T-helper 22 cell (primary cell): ENCODE measurements at places on chromosomes 7 and 10.

- no peak for DNase-seq
Measured at GRCh38 chr10:78260141-78260540, 226.5 kb downstream of the RPS24 start.

DNA sequence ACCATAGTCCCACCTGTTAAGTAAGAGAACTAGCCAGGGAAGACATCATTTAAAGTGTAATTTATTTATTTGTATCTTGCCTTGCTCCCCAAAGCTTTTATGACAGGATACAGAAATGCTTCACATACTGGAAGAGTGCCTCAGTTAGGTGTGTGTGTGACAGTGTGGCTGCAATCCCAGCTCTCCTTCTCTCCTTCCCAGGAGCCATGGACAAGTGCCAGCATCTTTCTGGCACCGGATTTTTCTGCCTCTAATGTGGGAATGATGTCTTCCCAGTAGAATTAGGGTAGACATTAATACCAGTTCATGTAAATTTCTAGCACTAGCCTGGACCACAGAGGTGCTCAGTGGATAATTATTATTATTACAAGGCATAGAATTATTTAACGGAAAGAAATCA, 30.3 kb upstream of the ATXN7L1 start:
- DNase-seq = no peak

GRCh38 chr7:52877240-52877639, 158.2 kb upstream of the POM121L12 start:
- DNase-seq = no peak

- DNase-seq = no peak
Measured at GRCh38 chr10:29522061-29522855, 112.5 kb downstream of the SVIL start.

DNA sequence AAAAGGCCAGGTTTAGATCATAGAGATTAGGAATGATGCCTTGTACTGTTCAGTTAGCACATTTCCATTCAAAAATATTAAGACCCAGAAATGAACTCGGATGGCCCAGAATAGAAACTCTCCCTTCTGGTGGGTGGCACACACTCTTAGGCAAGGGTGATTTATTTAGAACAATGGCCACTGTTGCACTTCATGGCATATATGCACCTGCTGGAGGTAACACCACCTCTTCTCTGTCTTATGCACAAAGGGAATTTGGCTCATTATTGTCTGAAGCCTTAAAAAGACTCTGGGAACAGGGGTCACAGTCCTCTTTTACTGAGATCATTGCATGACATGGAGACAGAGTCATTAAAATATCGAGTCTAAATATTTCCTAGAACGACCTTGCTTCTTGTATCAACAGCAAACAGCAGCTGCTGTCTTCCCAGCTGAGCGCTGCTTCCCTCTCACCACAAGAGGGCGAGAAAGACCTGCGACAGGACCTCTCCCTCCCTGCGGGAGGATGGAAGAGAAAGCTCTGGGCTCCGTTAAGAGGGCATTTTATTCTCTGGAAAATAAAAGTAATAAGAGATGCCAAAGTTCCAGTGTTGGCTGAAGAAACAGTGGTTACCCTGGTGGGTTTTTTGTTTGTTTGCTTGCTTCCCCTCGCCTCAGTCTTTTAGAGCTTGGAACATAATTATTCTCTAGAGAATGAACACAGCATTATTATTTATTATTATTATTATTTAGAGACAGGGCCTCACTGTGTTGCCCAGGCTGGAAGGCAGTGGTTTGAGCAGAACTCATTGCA, 13.5 kb upstream of the BAMBI start:
- peak; percentile 21 for DNase-seq

DNA sequence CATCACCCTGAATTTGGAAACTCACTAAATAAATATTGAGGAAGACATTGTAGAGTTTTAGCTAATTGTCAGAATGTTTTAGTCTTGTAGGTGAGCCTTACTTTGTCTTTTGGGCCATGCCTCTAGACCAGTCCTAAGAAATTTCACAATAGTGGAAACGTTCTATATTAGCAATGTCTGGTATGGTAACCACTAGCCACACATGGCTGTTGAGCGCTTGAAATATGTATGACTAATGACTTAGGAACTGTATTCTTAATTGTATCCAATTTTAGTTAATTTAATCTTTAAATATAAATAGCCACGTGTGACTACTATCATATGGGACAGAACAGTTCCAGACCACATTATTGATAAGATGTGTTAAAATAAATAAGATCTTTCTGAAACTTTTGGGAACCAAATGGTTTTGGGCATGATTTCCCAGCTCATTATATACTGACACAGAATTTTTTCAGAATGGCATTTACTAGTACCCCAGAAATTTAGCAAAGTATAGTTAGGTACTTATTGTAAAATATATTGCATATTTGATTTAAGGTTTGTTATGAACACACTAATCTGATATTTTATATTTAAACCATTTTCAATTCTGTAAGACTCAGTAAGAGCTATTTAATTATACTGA, 95.0 kb downstream of the VPS50 start:
- no peak for DNase-seq

DNA sequence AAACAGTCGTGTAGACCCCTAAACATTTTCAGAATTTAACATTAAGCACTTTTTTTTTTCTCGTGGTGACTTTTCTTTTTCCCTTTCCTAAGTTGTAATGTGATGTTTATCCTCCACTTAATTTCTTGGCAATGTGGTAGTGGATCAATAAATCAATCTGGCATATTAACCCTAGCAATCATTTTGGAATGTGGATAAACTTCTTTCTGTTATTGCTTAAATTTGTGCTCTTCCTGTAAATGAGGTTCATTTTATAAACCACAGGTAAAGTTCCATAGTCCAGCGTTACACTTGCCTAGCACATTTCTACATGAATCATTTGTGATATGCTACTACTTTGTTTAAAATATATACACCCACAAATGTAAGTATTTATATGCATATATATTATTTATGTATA, 247.4 kb upstream of the ETV1 start:
- no peak for DNase-seq

GRCh38 chr7:37511915-37512314, 63.3 kb upstream of the ELMO1 start:
- no peak for DNase-seq

DNA sequence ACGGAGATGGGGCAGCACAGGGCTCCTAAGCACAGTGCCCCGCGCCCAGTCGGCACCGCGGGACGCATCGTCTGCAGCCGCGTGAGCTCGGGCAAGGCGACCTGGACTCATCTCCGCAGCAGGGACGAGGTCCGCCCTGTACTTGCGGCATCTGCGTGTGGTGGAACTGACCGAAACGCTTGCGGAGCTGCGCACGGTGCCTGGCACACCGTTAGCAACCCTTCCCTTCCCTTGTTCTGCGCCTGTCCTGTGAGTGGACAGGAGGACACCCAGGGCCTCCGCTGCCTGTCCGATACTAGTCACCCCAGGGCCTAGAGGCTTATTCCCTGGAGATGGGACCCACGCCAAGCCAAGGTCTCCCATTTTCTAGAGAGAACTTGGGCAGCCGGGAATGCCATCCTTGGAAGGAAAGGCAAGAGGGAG, 98.5 kb downstream of the WDR11 start:
- DNase-seq = no peak

DNA sequence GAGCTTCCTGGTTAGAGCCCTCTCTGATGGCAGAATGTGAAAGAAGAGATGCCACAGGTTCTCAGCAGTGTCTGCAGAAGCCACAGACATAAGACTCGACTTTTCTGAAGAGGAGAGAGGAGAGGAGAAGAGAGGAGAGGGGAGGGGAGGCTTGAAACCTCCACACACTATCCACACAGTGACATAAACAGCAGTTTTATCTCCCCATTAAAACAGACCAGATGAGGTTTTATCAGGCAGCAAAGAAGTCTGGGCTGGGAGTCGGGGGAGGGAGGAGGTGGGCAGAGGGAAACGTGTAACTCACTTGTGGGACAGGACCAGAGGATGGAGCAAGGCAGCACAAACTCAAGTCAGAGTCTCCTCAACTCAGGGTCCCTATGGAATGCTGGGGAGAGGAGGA, 76.5 kb downstream of the XPNPEP1 start:
- DNase-seq = no peak

- no peak for DNase-seq
Measured at GRCh38 chr10:110806335-110806734, 65.4 kb upstream of the PDCD4 start.

GRCh38 chr7:71131256-71132126, 453 bp upstream of the GALNT17 start:
- no peak for DNase-seq

DNA sequence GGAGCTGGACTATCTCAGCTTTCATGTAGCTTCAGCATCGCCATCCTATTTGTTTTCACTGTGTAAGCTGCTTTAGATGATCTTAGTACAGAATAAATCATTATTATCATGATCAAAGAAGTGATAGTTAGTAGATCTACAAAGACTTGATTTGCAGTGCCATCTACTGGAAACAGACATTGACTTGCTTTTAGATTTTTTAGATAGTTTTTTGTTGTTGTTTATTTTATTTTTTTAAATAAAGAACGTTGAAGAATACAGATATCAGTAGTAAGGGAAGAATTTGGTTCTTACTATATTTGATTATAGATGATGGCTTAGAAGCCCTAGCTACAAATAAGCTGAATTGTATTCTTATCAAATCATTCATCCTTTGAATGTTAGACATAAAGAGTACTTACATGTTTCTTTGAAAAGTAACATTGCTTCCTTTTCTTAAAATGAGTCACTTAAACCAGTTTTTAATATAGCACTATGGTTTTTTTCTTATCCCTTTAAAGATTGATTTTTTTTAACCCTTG, 6.3 kb upstream of the SFMBT2 start:
- no peak for DNase-seq

DNA sequence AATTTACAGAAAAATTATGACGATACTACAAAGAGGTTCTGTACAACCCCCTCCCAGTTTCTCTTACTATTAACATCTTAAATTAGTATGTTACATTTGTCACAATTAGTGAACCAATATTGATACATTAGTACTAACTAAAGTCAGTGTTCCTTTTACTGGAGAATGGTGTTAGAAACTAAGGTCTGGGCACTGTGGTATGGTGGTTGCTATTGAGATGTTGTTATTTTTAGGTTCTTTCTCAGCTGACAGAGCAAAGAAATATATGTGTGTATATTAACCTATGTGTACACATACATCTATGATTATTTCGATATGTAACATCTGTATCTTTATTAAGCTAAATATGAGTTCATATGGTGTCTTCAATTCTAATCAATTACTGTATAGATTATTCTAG, 11.7 kb upstream of the CFTR start:
- no peak for DNase-seq

DNA sequence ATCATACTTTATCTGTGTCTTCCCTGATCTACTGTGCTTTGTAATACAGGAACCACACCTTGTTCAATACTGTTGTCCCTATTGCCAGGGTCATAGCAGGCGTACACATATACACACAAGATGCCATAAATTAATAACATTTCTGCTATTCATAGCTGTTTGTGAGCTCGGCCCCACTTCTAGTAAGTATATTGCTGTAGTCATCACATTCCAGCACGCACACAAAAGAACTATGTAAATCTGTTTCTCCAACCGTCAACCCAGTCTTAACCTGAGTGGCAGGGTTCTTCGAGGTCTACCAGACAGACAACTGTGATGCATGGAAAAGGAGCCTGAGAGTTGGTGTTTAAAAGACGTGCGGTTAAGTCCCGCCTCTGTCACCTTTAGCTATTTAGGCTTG, 5.7 kb upstream of the CACNB2 start:
- DNase-seq = no peak

DNA sequence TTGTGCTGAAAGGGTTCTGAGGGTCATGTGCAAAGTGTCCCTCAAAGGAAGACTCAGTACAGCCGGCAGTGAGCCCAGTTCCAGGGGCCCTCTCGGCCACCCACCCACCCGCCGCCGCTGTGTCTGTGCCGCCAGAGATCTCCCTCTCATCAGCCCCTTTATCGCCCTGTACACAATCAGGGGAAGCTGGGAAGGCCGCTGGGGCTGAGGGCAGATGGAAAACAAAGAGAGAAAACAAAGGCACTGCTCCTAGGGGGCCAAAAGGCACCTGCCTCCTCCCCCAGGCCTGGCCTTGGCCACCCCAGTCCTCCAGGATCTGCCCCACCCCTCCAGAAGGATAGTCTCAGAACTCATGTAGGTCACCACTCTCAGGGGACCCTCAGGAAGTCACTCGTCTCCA, 67.0 kb downstream of the ZMIZ1 start:
- no peak for DNase-seq

DNA sequence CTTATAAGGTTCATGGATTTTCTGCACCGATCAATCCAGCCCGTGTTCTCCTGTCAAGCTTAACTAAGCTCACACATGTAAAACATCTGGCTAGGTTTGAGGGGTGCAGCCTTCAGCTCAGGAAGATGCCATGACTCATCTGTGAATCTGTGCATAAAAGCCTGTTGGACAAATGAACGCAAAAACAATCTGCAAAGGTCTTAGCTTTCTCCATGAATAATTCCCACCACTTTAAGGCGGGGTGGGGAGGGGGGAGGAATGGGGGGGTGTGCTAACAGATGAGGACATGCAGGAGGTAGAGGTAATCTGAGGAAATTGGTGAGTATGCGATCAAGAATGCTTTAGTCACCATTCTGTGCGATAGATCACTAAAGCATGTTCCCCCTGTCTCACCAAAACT, 4.8 kb downstream of the DOCK4 start:
- DNase-seq = no peak

- DNase-seq = no peak
Measured at GRCh38 chr10:14244147-14244546, 86.6 kb downstream of the FRMD4A start.

- no peak for DNase-seq
Measured at GRCh38 chr10:69636626-69637605, 6.9 kb downstream of the FAM241B start.

DNA sequence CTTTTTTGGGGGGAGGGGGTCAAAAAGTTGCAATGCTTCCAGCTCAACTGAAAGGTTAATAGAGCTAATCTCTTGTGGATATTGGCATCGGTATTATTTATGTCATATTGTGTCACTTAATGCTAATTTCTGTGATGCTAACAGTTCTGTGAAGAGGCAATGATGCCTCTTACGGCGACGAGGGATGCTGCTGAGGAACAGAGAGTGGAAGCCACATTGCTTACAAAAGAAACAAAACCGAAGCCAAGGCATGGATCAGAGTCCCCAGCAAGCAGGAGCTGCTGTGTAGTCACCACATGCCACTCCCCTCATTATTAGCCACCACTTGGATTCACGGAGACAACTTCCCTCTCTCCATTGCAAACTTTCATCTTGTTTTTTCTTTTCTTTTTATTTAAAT, 536.5 kb upstream of the MGMT start:
- no peak for DNase-seq

DNA sequence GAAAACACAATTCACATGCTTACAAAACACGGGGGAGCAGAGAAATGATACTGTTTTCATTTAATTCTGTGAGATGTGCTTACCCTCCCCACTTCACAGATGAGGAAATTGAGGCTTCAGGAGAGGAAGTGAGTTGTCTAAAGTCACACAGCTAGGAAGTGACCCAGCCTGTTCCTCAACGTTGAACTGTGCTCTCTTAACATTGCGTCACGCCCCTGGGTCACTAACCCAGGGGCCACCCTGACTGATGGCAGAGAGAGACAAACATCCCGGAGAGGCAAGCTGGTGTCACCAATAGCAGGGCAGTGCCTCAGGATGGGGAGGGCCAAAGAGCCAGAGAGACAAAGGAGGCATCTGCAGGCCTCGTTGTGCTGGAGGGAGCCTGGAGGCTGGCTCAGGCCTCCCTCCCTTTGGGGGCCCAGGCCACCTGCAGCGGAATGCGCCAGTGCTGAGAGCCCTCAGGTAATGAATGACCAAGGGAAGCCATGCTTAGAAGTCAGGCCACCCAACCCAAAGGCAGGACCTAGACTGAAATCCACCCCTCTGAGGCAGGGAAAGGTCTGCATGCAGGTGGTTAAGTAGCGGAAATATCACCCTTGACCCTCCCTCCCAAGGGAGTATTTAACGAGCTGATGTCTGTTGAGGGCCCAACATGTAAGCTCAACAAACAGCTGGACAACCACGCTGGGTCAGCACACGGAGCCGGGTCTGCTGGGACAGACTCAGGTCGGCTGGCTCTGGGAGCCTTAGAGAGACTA, 81.3 kb downstream of the C10orf105 start:
- no peak for DNase-seq
